ENCODE measurements at places on chromosomes 5 and 9.
A peak's percentile ranks its signal among the peaks of the same experiment; 100 is the strongest.

DNA sequence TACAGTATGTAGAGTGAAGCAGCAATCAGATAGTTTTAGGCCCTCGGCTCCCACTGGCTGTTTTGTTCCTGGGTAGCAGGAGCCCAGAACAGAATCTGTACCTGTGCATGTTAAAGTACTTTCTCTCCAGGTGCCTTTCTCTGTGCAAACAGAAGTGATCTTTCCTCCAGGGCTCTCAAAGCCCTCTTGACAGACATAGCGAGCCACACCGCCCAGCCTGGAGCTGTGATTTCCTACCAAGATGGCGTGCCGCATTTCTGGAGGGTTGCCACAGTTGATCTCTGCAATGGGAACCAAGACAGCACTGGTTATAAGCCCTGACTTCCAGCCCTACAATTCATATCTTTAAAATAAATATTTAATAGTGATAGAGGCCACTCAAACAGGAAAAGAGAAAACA is 50.9 kb downstream of the SUSD1 start:
- DNase-seq = no peak

DNA sequence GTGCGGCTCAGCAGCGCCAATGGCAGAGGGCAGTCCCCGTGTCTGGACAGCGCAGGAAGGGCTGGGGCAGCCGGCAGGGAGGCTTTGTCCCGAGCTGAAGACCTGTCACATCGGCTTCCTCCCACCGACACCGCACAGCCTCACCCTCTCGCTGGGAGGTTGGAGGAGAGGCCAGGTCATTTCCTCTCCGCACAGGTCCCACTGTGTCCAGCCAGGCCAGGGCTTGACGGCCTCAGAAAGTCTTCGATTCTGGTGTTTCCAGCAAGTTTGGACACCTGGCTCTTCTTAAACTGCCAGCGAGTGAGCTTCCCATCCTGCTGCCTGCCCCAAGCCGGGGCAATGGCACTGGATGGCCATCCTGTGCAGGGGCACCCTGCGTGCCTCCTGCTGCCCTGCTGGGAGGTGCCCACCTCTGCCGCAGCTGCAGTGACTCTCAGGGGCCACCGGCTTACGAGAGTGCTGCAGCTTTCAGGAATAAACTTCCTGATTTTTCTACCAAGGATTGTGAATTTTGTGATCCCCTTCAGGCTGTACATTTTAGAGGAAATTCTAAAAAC is 33.9 kb downstream of the AHRR start:
- no peak for DNase-seq

GRCh38 chr5:173880306-173880985 is 7.7 kb upstream of the CPEB4 start:
- DNase-seq = no peak

GRCh38 chr5:73426034-73426433 is 22.5 kb downstream of the FOXD1 start:
- no peak for DNase-seq

GRCh38 chr9:87059772-87060171 is 112.5 kb upstream of the GAS1 start:
- DNase-seq = no peak

- no peak for DNase-seq
Measured at GRCh38 chr9:31320494-31320893, 1063.9 kb upstream of the ACO1 start.

DNA sequence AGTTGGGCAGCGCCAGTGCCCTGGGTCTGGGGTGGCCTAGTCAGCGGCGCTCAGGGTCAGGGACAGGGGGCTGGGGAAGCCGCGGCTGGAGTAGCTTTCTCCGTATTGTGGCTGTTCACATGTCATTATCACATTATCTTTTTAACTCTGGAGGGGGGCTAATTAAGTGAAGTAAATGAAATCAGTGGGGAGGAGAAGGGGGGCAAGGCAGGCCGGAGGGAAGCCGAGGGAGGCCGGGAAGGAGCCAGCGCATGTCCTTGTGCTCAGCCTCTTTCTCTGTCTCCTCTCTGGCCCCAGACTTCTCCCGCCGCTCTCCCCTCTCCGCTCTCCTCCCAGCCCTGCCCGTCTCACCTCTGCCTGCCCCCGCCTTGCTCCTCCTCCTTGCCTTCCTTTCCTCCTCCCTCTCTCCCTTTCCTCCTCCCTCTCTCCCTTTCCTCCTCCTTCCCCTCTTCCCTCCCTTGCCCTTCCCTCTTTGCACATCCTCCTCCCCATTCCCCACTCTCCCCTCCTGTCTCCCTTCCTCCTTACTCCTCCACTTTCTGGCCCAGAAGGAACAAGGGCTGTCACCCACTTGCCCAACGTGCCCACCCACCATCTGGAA is 38.7 kb downstream of the ASS1 start:
- DNase-seq = no peak

- DNase-seq = no peak
Measured at GRCh38 chr9:127848756-127849504, 5.5 kb downstream of the ENG start.

GRCh38 chr5:173765661-173766060 is 122.5 kb upstream of the CPEB4 start:
- no peak for DNase-seq

DNA sequence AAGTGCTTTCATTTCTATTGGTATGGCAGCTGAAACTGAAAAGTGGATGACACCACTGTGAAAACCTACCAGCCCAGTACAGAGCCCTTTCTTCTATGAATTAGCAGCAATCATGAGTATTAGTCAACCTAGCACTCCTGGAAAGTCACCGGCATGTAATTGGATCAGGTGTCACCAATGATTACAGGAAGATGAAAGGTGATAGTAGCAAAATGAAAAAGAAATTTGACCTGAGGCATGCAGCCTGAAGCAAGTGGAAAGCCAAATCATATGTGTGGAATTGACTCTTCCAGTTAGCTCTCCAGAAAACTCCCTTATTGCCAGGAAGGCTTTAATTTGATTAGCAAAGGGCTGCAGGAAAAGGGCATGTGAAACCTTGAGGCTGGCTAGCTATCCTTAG is 81.2 kb upstream of the NAA35 start:
- DNase-seq = no peak

- DNase-seq = no peak
Measured at GRCh38 chr5:172453986-172454357, 353 bp downstream of the SH3PXD2B start.

DNA sequence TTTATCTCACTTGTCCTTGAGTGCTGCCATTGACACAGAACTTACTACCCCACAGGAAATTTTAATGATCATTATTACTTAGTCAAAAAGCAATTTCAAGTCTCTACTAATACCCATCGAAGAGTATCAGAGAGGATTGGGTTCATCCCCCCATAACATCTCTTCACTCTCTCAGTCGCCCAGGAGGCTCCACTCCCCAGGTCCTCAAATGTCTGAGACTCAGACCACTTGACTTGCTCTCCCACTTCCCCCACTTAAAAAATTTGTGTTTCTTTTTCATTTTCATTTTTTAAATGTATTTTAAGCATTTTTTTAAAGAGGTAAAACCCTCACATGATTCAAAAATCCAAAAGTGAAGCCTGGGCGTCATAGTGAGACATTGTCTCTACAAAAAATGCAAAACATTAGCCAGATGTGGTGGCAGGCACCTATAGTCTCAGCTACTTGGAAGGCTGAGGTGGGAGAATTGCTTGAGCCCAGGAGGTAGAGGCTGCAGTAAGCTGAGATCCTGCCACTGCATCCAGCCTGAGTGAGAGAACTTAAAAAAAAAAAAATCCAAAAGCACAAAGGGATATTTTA is 56.8 kb upstream of the TRAF1 start:
- no peak for DNase-seq

DNA sequence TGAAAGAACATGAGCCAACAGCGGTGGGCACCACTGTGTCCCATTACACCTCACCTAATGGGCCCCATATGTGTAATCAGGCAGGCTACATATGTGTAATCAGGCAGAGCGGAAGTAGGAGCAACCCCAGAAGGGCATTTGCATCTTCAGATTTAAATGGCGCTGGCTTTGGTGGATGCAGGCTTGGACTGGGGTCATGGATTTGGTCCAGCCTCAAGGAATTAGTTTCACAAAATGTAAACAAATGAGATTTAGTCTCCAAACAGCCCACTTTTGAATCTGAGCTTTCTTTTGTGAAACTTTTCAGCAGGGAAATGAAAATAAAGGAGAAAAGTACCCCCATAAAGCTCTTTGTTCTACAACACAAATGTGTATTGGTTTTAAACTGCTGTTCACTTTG is 161.3 kb downstream of the LPAR1 start:
- no peak for DNase-seq

GRCh38 chr5:2981652-2982051 is 230.2 kb upstream of the IRX2 start:
- DNase-seq = no peak

DNA sequence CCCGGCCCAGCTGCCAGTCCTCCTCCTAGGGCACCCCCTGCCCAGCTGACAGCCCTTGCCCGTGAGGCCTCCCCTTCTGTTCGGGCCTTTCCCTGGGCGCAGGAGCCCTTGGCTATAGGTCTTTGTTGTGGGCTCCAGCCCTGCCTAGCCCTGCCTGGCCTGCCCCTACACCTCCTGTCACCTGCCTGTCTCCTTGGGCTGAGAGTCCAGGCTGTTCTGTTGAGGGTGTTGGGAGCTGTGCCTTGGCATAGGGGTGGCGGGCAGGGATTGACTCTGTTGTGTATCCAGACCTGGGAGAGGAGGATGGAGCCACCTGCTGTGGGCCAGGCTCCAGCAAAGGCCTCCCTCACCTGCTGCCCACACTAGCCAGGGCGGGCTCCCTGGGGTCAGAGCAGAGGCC is 11.6 kb downstream of the FCN2 start:
- DNase-seq = no peak

GRCh38 chr9:87564791-87565241 is 67.1 kb downstream of the DAPK1 start:
- DNase-seq = no peak

- no peak for DNase-seq
Measured at GRCh38 chr5:87770601-87771121, 357.9 kb upstream of the CCNH start.

- DNase-seq = no peak
Measured at GRCh38 chr9:33142535-33142934, 24.6 kb downstream of the B4GALT1 start.

DNA sequence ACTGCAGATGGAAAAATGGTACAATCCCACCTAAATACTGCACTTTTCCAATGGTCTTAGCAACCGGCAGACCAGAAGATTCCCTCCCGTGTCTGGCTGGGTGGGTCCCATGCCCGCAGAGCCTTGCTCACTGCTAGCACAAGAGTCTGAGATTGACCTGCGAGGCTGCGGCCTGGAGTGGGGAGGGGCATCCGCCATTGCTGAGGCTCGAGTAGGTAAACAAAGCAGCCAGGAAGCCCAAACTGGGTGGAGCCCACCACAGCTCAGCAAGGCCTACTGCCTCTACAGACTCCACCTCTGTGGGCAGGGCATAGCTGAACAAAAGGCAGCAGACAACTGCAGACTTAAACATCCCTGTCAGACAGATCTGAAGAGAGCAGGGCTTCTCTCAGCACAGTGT is 221.6 kb upstream of the CTNND2 start:
- DNase-seq = no peak

DNA sequence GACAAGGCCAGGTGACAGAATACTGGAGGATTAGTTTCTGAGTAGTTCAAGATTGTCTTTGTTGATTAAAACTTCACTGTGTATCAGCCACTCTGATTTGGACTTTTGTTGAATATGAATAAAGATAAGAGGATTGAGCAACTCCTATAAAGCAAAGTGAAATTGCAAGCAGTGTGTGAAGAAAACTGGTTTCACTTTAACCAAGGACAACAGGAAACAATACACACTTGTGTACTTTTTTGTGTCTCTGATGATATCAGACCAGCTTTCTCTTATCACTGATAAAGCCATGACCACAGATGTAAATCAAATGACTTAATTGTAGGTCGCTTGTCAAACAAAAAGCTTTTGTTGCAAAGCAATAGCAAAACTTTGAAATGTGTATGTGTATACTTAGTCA is 268.6 kb downstream of the FER start:
- DNase-seq = peak; percentile 17

- no peak for DNase-seq
Measured at GRCh38 chr5:174667526-174667925, 56.9 kb upstream of the MSX2 start.

DNA sequence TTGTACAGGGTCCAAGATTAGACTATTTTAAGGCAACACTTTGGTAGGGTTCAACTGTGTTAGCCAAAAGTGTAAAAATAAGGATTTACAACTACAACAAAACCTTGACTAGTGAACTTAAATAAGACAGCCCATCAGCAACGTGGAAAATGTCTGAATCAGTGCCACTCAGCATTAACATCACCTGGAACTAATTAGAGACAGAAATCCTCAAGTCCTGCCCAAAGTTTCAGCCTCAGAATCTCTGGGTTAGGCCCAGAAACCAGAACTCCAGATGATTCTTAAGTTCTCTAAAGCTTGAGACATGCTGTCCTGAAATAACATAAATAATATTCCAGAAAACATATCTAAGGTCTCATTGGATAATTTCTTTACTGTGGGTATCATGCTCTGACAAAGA is 118.6 kb downstream of the SEMA6A start:
- DNase-seq = no peak

DNA sequence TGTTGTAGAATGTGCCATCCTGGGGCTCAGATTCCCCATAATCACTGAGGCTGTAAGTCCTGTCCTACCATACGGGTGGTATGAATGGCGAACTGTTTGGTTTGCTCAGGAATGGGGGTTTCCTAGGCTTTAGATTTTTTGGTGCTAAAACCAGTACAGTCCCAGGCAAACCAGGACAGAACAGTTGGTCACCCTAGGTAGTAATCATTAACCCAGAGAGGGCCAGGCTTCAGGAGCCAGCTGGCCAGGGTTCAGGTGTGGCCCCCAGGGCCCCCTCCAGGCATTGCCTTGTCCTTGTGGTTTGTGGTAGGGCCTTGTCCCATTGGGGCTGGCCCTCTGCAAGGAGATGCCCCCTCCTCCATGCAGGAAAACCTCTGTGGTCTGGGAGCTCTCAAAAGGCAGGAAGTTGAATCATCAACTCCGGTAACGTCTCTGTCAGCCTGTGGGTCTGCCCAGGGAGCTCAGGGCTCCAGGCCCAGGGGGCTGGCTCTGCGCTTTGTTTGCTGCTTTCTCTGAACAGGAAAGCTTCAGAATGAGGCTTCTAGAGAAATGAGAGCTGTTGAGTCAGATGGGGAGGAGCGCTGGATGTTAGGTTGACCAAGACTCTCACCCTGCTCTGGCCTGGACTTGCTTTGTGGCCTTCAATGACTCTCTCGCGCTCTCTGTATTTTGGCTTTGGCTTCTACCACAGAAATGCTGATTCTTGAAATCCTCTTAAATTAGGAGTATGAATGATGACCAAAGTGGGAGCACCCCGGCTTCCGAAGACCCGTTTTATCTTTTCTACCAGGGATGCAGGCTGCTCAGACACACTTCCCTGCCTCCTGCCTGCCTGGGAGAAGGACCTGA is 22.2 kb upstream of the JADE2 start:
- peak; percentile 62 for DNase-seq

DNA sequence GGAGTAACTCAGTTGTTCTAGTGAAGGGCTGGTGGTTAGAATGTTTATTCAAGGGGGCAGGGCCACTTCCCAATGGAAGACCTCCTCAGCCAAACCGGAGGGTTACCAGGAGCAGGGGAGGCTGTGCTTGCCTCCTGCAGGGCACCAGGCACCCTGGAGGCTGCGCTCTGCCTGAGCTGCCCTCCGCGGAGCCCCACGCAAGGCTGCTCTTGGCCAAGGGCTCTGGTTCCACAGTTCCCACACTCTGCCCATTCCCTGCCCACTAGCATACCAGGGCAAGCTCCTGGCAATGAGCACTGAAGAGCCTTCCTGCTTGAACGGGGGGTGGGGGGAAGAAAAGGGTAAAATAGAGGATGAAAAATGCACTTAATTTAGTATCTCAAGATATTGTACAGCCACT is 35.5 kb upstream of the PTCH1 start:
- no peak for DNase-seq

- DNase-seq = no peak
Measured at GRCh38 chr5:58241389-58241788, 218.5 kb downstream of the PLK2 start.

Measured in CD4-positive, alpha-beta T cell (primary cell).